Fibroblast of villous mesenchyme (primary cell): ENCODE measurements at places on chromosomes 1 and 21.

GRCh38 chr1:177439301-177439700 is 268.5 kb downstream of the BRINP2 start:
- no peak for DNase-seq

- DNase-seq, result no peak
Measured at GRCh38 chr1:168842306-168842705, 113.3 kb upstream of the DPT start.

DNA sequence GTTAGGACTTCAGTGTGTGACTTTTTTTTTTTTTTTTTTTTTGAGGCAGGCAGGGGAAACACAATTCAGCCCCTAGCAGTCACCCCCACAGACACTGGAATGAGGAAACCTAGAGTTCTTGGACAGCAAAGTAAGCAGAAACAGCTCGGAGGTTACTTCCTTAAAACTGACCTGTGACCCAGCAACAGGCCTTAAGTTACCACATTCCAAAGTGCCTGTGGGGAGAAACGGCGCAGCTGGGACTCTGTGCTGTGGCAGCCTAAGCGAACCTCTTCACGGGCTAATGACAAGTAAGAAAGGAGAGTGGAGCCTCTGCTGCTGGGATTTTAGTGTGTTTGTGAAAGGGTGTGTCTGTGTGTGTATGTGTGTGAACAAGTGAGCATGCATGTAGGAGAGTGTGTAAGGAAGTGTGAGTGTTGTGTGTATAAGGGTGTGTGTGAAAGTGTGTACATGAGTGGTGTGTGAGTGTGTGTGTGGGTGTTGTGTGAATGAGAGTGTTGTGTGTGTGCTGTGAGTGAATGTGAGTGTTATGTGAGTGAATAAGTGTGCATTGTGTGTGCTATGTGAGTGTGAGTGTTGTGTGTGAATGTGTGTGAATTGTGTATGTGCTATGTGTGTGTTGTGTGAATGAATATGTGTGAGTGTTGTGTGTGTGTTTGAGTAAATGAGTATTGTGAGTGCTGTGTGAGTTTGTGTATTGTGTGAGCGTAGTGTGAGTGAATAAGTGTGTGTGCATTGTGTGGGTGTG is 180.8 kb downstream of the BRINP2 start:
- DNase-seq, result peak; percentile 70

DNA sequence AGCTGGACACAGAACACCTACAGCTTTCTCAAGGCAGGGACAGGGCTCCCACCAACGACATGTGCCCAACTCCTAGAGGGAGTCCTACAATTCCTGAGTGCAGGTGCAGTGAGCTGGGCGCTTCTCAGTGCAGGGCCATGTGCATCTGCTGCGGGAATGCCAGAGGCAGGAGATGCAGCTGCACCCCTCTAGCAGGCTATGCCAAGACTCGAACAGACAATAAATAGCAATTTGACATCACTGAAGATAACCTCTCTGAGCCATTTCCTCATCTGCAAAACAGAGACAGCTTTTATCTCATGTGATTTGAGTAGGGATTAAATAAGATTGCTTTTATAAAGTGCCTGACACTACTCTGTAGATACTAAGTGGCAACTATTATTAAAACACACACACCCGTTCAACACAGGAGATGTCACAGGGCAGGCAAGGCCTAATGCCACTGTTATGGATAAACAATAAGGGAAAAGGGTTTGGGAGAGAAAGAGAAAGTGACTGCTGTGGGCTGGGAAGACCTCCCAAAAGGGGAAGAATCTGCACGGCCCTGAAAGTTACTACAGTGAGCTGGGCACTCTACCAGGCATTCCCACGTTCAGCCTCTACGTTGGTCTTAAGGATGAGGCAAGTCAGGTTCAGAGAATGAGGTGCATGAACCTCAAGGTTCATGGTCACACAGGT is 5.7 kb downstream of the SLC9A1 start:
- peak; percentile 47 for DNase-seq

DNA sequence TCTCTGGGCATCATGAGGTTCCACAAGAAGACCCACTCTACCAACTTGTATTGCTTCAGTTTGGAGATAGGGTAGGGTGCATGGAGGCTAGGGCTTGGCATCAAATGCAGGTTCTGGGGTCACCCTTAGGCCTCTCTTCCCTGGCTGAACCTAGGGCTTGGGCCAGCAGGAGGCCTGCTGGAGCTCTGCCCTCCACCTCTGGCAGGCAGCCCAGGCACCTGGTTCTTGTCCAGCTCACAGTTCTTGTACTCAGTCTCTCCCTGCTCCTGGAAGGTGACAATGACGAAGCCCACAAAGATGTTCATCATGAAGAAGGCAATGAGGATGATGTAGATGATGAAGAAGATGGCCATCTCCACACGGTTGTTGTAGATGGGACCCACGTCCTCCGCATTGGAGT is 37.5 kb upstream of the KIF21B start:
- no peak for DNase-seq

- DNase-seq, result no peak
Measured at GRCh38 chr1:9256332-9256731, 21.8 kb downstream of the H6PD start.

DNA sequence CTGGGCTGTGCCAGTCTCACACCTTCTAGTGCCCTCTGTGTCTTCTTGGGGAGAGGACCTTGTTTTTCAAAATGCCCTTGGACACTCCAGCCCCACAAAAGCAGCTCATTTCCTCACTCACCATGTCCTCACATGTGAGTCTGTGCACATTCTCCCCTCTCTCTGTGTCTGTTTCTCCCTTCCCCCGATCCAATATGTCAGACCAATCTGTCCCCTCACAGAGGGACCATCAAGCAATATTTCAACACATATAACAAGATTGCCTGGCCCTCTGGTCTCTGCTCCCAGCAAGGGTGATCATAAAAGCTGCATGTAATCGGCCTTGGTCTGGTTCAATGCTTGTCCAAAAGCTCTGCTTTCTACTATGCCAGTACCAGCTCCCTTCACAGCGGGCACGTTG is 261.2 kb downstream of the MATN1 start:
- DNase-seq, result no peak

DNA sequence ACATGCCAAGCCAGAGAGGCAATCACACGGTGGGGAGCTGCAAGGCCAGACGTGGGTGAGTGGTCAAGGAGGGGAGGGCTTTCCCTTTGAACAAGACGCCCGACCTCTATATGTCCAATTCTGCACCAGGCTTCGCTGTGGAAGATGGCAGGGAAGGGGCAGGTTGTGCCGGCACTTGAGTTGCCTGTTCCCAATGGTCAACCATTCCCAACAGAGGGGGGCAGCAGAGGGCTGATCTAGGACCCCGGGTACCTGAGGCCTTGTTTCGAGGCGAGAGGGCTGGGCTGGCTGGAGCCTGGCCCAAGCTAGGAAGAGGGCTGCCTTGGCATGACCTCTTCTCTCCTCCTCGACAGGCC is 64.9 kb downstream of the TMEM53 start:
- peak; percentile 49 for DNase-seq

GRCh38 chr1:232875536-232875935 is 70.3 kb downstream of the MAP10 start:
- DNase-seq, result no peak

- peak; percentile 42 for DNase-seq
Measured at GRCh38 chr1:159077120-159077961, 775 bp upstream of the AIM2 start.

DNA sequence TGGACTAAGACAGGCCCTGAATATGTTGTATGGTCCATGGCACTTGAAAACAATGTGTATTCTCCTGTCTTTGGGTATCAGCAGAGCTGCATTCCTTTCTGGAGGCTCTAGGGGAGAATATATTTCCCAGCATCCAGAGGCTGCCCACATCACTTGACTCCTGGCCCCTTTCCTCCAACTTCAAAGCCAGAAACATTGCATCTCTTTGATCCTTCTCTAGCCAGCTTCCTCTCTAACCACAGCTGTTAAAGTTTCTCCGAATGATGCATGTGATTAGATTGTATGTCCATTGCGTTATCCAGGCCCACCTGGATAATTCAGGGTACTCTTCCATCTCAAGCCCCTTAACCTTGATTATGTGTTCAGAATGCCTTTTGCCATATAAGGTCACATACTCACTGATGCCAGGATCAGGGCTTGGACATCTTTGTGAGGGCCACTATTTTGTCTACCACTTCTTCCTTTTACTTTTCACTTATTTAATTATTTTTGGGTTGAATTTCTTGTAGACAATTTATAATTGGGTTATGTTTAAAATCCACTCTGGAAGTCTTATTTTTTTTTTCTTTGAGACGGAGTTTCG is 5.3 kb downstream of the CHD1L start:
- DNase-seq, result no peak

DNA sequence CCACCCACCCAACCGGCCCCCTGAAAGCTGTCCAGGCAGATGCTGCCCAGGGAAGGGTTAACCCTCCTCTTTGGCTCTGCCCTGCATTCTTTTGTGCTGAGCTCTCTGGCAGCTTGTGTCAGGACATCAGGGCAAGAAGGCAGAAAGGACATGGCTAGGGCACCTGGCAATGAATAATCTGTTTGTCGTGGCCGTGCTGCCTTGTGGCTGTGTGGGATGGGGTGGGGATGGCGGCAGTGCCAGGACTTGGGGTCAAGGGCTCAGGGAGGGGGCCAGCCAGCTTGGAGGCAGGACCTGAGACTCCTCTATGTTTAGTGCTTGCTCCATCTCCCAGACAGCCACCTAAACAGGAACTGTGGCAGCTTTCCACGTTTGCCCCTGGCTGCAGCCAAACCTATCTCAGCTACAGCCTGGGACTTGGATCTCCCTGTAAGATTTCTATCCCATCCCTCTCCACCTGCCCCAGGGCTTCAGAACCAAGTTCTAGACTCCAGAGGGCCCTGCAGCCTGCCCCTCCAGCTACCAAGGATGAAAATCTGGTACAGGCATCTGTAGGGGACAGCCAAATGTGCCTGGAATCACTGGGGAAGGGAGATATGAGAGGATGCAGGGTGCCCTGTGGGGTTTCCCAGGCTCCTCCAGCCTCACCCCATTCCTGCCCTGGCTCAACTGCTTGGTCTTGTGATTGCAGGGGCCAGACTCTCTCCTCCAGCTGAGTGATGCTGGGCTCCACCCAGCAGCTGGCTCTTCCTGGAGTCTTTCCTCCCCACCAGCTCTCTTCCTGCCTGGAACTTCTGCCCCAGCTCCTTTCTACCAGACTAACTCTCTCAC is 9.6 kb upstream of the GPR37L1 start:
- DNase-seq, result peak; percentile 19

- no peak for DNase-seq
Measured at GRCh38 chr21:36790616-36791015, 91.7 kb downstream of the SIM2 start.

DNA sequence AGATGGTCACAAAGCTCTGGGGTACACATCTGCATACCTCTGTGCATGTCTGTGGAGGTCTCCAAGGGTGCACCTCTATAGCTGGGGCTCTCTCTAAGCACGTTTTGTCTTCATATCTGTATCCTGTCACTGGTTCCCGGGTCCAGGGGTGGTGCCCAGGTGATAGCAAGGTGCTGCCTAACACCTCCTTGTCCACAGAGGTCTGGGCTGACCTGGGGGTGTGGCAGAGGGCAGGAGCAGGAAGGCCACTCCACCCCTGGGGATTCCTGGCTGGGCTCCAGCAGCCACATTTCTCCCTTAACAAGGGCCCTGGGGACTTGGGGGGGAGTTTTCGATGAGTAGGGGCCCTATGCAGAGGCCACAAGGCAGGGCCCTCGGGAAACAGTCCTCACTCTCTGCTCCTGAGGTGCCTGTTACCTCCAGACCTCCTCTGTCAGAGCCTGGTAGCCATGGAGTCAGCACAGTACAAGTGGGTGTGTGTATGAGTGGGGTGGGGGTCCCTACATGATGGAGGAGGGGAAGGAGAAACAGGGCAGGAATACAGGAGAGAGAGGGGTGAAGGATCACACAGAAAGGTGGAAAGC is 7.0 kb upstream of the CDCP2 start:
- DNase-seq, result no peak

DNA sequence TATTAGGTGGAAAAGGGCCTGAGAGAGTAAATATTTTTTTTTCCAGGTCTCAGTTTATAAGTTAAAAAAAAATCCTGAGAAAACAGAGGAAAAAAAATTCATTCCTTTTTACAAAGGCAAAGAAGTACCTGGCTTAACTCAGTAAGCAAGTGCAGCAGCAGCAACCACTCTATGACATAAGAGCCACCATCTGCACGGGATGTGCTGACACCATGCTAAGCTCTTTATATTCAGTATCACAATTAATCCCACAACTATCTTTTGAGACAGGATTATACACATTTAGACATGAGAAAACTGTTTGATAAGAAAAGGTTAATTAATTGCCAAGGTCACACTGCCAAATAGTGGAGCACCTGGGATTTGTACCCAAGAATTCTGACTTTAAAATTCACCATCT is 13.4 kb upstream of the DPT start:
- DNase-seq, result no peak

DNA sequence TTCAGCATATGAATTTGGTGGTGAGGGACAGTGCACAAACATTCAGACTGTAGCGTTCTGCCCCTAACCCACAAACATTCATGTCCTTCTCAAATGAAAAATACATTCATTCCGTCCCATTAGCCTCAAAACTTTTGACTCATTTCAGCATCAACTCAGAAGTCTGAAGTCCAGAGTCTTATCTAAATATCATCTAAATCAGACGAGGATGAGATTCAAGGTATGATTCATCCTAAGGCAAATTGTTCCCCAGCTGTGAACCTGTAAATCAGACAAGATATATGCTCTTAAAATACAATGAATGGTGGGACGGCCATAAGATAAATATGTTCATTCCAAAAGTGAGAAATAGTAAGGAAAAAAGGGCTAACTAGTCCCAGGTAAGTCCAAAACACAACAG is 1195.6 kb upstream of the ADGRL4 start:
- DNase-seq, result no peak

- DNase-seq, result no peak
Measured at GRCh38 chr1:16484501-16484835, 29.6 kb downstream of the RNU1-1 start.

- no peak for DNase-seq
Measured at GRCh38 chr1:32405672-32406467, 11.6 kb upstream of the BSDC1 start.

DNA sequence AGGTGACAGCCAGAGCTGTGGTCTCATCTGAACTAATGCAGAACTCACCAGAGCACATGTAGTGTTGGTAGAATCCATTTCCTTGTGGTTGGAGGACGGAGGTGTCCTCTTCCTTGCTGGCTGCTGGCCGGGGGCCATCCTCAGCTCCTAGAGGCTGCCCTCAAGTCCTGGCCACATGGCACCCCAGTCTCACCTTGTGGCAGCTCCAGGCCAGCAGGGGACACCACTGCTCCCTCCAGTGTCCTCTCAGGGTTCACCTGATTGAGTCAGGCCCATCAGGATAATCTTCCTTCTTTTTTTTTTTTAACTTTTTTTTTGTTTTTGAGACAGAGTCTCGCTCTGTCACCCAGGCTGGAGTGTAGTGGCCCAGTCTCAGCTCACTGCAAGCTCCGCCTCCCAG is 2.9 kb downstream of the KCNE1 start:
- DNase-seq, result no peak

DNA sequence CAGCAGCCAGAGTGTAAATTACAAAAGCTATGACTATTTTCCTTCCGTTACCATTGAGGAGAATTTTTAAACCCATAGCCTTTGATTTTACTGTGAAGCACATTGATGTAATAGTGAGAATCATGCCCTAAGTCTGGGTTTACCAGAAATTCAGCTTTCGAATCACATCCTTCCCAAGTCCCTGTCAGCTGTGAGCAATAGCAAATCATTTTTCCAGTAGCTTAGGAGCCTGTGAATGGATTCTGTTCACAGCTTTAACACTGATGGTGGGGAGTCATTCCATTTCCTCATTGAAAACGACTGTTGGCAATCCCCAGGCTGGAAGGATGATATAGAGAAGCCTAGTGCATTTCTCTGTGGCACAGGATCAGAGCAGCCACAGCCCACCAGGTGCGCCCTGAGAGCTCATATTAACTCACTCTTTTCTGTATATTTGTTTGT is 82.2 kb upstream of the C1orf105 start:
- no peak for DNase-seq
